ENCODE measurements at places on chromosomes 13 and 19.

DNA sequence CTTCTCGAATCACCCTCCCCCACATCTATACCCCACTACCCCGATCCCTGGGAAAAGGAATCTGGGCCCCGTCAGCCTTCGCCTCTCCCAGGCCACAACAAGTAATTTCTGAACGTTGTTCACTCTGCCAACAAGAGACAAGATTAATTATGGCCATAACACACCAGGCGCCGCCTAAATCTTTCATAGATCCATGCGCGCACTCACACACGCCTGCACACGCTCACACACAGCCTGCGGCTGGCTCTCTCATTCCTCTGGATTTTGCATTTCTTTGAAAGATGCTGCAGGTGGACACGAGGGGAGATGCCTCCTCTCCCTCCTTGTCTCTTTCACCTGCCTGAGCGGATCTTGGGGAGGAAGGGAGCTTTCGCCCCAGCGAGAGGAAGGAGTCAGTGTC, 17.1 kb downstream of the ZNRF4 start:
- peaks cover 42% of the 10 kb centered on the region for H3K27me3 ChIP-seq
- no peaks in the 10 kb centered on the region for H3K4me1 ChIP-seq
- no peaks in the 10 kb centered on the region for H3K36me3 ChIP-seq
- H3K27ac ChIP-seq = no peak overlapping the region

GRCh38 chr13:48402325-48402932, 10.5 kb downstream of the LPAR6 start:
- no peak overlapping the region for H3K27ac ChIP-seq
- peaks cover 17% of the 10 kb centered on the region for H3K4me1 ChIP-seq
- DNase-seq = no peak
- peaks cover 6% of the 10 kb centered on the region for H3K36me3 ChIP-seq
- H3K4me3 ChIP-seq = no peak overlapping the region
- H3K27me3 ChIP-seq = no peaks in the 10 kb centered on the region

GRCh38 chr19:37012093-37012745, 66.0 kb upstream of the ZNF420 start:
- no peak for DNase-seq
- H3K36me3 ChIP-seq = peaks cover 10% of the 10 kb centered on the region
- H3K4me1 ChIP-seq = no peaks in the 10 kb centered on the region
- no peak overlapping the region for H3K4me3 ChIP-seq

- no peak overlapping the region for H3K27ac ChIP-seq
- H3K4me1 ChIP-seq = no peaks in the 10 kb centered on the region
- DNase-seq = no peak
- peaks cover 32% of the 10 kb centered on the region for H3K27me3 ChIP-seq
- no peak overlapping the region for H3K4me3 ChIP-seq
- H3K36me3 ChIP-seq = no peaks in the 10 kb centered on the region
Measured at GRCh38 chr19:5470264-5470671, 15.1 kb downstream of the ZNRF4 start.

DNA sequence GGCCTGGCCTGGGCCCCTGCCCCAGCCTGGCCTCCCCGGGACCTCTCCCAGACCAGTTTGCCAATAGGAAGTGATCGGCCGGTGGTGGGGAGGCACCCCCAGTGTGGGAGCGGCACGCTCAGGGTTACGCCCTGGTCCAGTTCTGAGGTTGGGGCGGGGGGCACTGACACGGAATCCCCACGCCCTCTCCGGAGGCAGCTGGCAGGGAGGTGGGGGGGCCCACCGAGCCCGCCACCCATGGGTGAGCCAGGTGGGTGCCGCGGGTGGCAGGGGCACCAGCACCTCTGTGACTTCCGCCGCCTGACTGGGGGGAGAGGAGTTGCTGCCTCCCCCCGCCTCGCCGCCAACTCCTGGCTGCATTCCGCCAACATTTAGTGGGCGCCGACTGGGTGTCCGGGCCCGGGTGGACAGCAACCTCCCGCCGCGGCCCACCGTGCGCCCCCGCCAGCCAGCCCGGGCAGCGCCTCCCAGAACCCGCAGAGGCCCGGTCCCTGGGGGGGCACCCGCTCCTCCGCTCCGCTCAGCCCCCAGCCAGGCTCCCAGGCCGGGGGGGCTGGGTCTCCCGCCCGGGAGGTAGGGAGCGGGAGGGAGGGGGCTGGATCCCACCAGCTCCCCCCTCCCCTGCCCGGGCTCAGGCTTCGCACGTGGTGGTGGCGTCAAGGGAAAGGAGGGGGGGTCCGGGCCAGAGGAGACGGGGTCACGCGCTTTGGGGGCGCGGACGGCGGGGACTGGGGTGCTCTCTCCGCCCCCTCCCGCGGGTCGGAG, 2.0 kb downstream of the ZBTB7A start:
- peaks cover 19% of the 10 kb centered on the region for H3K4me1 ChIP-seq
- peak; percentile 58 for DNase-seq
- H3K4me3 ChIP-seq = peak overlapping the region; percentile 85
- H3K27me3 ChIP-seq = peaks cover 21% of the 10 kb centered on the region
- H3K27ac ChIP-seq = no peak overlapping the region

- H3K4me3 ChIP-seq = no peak overlapping the region
- no peak overlapping the region for H3K27ac ChIP-seq
- no peak for DNase-seq
Measured at GRCh38 chr13:44972956-44973581, 16.2 kb downstream of the NUFIP1 start.

DNA sequence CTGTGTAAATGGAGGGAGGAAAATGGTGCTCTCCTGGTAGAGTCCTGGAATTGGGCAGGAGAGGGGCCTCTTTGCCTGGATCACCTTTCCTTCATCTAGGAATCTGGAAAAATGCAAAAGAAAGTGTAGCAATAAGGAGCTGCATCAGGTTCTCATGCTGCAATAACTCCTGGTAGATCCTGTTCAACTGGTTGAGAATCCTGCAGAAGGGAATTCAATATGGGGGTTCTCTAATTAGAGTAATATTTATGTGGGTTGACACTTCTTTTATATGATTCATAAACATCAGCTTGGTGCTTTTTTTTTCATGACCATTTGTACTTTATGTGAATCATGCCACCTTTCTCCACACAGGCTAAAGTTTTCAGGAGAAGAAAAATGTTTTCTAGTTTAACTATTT, 9.5 kb upstream of the NUDT15 start:
- H3K27ac ChIP-seq = no peak overlapping the region
- no peak overlapping the region for H3K4me3 ChIP-seq
- no peak for DNase-seq
- H3K36me3 ChIP-seq = peaks cover 77% of the 10 kb centered on the region
- H3K4me1 ChIP-seq = no peaks in the 10 kb centered on the region

DNA sequence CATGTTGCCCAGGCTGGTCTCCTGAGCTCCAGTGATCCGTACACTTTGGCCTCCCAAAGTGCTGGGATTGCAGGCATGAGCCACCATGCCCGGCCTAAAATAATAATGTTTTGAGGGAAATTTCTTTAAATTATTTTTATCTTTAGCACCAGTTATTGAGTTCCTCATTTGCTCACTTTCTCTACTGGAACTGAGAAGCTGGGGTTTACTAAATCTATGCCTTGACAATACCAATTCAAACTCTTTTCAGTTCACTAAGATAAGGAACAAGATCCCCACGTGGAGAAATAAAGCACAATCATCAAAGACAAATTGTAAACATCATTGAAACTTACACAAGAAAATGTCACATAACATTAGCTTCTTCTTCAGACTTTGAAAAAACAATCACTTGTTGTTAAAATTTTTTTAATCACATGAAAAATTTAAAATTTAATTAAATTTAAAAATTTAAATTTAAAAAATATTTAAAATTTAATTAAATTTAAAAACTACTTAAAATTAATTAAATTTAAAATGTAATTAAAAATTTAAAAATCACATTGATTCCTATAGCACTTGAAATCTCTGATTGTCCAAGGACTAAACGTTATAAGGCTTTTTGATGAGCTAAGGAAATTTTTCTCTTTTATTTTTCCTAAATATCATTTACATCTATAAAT, 25.2 kb upstream of the XPO4 start:
- no peak overlapping the region for H3K27ac ChIP-seq
- no peak overlapping the region for H3K4me3 ChIP-seq
- no peaks in the 10 kb centered on the region for H3K4me1 ChIP-seq
- H3K27me3 ChIP-seq = peaks cover 2% of the 10 kb centered on the region
- no peaks in the 10 kb centered on the region for H3K36me3 ChIP-seq

DNA sequence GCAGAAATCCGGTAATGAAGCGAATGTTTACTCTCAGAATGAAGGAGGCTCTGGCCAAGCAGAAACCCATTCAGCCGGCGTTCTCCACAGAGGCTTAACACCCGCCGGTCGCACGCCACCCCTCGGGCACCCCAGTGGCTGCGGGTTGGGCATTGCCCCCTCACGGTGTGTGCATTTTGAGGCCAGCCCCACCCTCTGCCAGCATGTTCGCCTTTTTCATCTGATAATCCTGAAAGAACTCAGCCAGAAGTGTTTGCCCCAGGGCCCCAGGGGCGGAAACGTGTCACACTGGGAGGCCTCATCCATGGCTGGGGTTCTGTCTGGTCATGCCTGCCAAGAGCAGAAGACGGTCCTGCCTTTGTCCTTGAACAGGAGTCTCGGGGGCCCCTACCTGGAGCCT, 34.2 kb downstream of the COMP start:
- DNase-seq = no peak
- H3K27ac ChIP-seq = no peak overlapping the region
- H3K36me3 ChIP-seq = peaks cover 12% of the 10 kb centered on the region
- H3K27me3 ChIP-seq = peaks cover 6% of the 10 kb centered on the region
- peaks cover 13% of the 10 kb centered on the region for H3K4me1 ChIP-seq

- no peak overlapping the region for H3K4me3 ChIP-seq
- DNase-seq = no peak
- no peaks in the 10 kb centered on the region for H3K36me3 ChIP-seq
- H3K27ac ChIP-seq = no peak overlapping the region
- H3K27me3 ChIP-seq = peaks cover 4% of the 10 kb centered on the region
- peaks cover under 1% of the 10 kb centered on the region for H3K4me1 ChIP-seq
Measured at GRCh38 chr13:92451060-92451459, 775.5 kb upstream of the GPC6 start.

- peaks cover 44% of the 10 kb centered on the region for H3K36me3 ChIP-seq
- no peak for DNase-seq
- H3K4me1 ChIP-seq = no peaks in the 10 kb centered on the region
- no peak overlapping the region for H3K4me3 ChIP-seq
Measured at GRCh38 chr13:39665763-39666162, 10.3 kb downstream of the COG6 start.

Measured in nephron progenitor cell (in vitro differentiated cells).